NB4 (cell line): ENCODE measurements at places on chromosomes 7 and 10.

DNA sequence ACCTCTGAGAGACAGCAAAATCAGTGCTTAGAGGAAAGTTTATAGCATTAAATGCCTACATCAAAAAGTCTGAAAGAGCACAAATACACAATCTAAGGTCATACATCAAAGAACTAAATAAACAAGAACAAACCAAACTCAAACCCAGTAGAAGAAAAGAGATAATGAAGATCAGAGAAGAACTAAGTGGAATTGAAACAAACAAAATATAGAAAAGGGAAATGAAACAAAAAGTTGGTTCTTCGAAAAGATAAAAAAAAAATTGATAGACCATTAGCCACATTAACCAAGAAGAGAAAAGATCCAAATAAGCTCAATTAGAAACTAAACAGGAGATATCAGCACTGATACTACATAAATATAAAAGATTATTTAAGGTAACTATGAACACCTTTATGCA is 280.0 kb upstream of the NRG3 start:
- no peak for DNase-seq

DNA sequence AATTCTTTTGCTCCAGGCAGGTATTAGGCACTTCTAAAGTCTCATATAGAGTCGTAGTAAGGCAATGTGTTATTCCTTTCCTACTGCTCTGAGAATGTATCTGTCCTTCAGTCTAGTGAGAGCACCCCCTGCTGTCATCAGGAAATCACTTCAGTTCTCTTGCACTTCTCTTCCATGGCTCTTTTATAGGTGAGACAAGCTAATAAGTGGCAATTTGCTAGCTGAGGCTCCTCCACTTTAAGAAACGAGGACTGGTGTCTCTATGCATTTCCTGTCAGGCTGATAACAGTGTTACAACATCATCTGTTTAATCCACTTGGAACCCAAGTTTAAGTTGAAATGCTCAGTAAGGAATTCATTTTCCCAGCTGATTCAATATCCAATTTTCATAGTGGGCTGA is 350.6 kb downstream of the TFEC start:
- peak; percentile 57 for DNase-seq

- DNase-seq: peak; percentile 12
These were observed 44.2 kb upstream of the C10orf71 start for GRCh38 chr10:49254556-49255318.

DNA sequence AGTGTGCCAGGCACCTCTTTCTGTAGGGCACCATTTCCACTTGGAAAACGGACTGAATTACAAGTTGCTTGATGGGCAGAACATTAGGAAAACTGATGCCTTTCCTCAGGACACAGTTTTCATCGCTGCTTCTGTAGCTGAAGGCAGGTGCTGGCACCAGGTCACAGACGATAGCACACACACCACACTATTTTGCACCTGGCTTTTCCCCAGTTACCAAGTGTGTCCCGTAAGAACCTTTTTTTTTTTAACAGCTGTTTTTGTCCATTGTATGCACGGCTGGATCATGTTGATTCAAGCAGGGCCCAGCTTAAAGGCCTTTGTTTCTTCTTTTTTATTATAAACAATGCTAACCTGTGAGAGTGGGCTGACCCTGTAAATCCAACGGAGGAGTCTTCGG is 1.3 kb upstream of the GET4 start:
- DNase-seq: no peak

- peak; percentile 21 for DNase-seq
These were observed 53.1 kb upstream of the COBL start for GRCh38 chr7:51369746-51370145.

GRCh38 chr10:59107147-59107546 is 69.3 kb upstream of the PHYHIPL start:
- no peak for DNase-seq

GRCh38 chr7:28297801-28298459 is 114.4 kb upstream of the CREB5 start:
- DNase-seq: no peak

GRCh38 chr10:52106899-52107298 is 207.2 kb upstream of the DKK1 start:
- DNase-seq: no peak

GRCh38 chr10:42940487-42941294 is 136.2 kb upstream of the RET start:
- DNase-seq: peak; percentile 28

DNA sequence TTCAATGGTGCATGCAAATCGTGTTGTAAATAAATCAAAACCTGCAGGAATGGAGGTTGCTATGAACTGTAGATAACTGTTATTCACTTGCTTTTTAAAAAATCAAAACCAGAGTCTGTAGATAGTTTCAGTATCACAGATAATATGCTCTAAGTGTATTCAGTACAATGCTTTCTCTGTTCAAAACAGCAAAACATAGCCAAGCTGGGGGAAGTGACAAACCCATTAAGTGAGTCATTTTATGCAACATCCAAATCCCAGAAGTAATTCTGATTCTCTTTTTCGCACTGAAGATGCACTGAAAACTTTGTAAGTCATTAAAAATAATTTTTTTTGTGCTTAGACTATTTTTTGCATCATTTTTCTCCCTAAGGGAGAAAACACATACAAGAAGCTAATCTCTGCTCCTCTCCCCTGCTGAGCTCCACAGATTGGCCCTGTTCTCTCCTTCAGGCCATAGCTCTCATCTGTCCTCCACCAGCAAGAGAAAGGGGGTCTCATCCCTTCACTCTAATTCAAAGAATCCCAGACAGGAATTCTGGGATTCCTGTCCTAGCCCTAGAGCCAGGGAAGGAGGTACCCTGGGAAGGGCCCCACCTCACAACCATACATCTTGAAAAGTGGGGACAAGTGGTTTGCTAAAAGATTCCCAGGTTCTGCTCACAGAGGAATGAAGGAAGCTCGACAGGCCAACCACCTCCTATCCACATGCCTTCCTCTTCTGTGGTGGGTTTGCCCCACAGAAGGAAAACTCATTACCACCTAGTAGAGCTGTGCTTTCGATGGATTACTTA is 4.9 kb downstream of the PRTFDC1 start:
- no peak for DNase-seq

- DNase-seq: no peak
These were observed 12.0 kb downstream of the C10orf62 start for GRCh38 chr10:97601268-97602215.

DNA sequence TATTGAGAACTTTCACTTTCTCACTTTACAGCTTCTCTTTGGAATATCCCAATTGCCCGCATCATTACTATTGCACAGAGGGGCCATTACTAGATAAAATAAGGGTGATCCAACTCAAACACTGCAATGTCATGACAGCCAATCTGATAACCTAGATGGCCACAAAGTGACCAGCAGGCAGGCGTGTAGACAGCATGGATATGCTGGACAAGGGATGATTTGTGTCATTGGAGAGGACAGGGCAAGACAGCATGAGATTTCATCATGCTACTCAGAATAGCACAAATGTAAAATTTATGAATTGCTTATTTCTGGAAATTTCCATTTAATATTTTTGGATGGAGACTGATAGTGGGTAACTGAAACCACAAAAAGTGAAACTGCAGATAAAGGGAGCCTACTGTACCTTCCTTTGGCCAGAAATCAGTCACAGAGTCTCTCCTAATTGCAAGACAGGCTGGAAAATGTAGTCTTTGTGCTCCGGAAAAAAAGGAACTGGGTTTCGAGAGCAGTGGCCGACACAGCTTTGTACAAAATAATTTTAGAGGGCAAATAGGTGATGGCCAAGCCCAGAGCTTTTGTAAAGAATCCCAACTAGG is 6.1 kb upstream of the GSDME start:
- no peak for DNase-seq

- no peak for DNase-seq
These were observed 850.9 kb downstream of the LRMDA start for GRCh38 chr10:76282061-76283025.

DNA sequence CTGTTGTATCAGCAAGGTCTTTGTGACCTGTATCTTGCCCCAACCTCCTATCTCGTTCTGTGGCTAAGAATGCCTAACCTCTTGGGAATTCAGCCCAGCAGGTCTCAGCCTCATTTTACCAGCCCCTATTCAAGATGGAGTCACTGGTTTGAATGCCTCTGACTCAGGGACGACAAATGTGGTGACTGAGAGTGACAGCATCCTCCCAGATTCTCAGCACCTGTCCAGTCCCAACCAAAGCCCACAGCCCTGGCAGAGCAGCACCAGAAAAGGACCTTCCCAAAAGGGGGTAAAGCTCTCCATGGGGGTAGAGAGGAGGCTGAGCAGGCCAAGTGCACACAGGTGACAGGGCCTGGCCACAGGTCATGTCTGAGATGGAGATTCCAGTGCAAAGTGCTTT is 35.4 kb upstream of the GPAM start:
- no peak for DNase-seq

- DNase-seq: peak; percentile 66
These were observed 38.1 kb upstream of the PIK3AP1 start for GRCh38 chr10:96758423-96758822.

DNA sequence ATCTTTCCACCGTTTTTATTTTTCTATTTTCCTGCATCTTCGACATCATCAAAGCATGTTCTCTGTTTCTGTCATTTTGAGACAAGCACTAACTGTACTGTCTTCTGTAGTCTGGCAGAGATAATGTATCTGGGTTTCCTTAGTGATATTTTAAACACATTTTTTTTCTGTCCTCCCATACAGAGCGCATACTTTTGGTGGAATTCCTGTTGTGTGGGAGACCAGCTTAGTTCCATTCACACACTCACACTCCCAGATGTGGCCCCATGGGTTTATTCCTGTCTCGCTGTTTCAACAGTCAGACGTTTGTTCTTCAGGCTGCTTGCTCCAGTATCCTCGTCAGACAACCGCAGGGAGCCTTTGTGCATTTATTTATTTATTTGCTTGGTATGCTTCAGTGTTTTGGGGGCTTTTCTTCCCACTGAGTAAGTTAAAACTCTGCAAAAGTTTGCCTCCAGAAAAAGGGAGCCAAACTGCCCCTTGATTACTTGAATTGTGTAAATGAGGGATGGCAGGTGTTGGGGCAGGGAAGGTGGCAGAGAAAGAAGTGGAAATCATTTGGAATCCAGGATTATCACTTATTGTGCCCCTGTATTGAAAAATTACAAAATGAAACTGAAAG is 456.8 kb upstream of the KLF6 start:
- no peak for DNase-seq

DNA sequence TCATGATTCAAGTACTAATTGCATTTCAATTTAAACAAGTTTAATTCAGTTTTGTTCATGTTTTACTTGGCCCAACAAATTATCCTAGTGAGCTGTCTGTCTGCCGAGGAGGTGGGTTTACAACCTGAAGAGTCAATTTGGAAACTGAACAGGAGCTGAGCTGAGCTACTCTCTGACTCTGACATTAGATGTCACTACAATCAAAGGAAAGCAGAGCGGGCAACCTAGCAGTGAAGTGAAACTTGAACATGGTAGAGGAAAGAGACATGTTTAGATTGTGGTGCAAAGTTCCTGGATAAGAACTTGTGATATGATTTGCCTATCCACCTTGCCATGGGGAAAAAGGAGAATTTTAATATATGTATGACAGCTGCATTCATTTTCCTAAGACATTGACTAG is 9.6 kb upstream of the AGR3 start:
- DNase-seq: peak; percentile 58

GRCh38 chr7:102040569-102040968 is 223.1 kb downstream of the CUX1 start:
- DNase-seq: no peak

DNA sequence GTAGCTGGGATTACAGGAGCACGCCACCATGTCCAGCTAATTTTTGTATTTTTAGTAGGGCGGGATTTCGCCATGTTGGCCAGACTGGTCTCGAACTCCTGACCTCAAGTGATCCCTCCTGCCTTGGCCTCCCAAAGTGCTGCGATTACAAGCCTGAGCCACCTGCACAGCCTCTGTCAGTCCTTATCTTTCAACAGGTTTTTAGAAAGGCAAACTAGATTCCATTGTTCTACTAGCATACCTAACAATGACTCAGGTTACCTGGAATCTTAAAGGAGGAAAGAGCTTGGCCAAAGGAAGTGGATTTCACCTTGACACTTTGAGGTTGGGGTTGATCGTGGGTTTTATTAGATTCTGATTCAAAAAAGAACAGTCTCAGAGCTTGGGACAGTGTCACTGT is 3.2 kb downstream of the ABCC2 start:
- no peak for DNase-seq

GRCh38 chr7:134941952-134942351 is 44.4 kb upstream of the AGBL3 start:
- DNase-seq: no peak

DNA sequence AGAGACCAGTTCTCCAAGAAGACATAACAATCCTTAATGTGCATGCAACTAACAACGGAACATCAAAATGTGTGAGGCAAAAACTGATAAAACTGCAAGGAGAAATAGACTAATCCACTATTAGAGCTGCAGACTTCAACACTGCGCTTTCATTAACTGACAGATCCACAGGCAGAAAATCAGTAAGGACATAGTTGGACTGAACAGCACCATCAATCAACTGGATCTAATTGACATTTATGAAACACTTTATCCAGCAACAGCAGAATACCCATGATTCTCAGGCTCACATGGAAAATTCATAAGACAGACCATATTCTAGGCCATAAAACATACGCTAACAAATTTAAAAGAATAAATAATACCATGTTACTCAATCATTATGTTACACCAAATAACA is 21.6 kb upstream of the ATP6V0A4 start:
- no peak for DNase-seq

- DNase-seq: no peak
These were observed 34.1 kb upstream of the AGR2 start for GRCh38 chr7:16838891-16839290.

DNA sequence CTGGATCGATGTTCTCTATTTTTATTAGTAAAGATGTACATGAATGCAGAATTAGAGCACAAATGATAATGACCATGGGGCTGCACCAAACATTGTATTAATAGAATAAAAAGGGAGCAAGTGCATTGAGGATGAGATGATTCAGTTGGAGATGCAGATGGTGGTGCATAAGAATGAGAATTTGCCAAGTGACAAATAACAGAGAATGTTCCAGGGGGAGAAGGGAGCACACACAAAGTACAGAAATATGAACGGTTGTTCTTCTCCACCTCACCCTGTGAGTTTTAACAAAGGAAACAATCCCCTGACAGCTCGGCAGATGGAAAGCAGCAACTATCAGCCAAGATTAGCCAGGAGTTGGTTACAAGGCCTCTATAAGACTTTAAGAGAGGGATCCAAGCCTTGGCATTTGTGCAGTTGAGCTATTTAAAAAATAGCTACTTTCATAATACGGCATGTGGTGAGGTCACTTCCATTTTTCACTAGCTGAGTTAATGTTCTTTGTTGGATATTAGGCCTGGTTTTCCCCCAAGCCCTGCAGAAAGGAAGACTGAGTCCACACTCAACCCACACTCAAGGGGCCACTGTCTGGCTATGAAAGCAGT is 462.5 kb downstream of the TNS3 start:
- DNase-seq: no peak

DNA sequence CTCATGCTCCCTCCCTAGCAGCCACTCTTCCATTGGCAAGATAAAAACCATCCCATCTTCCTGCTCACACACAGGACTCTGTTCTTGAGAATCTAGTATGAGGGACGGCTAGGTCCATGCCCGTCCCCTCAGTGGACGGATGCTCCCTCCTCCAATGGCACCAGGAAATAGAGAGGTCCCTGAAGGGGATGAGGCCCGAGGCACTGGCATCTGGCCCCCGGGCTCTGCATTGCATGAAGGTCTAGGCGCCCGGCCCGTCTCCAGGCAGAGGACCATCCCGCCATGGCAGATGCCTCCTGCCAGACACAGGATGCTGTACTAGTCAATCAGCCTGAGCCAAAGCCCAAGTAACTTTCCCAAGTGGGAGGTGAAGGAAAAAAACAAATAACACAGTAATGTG is 15.0 kb downstream of the PRKAG2 start:
- no peak for DNase-seq
